Activated T-cell treated with anti-CD3 and anti-CD28 coated beads, Interleukin-2, amount 50 U/mL, for 4 hours (primary cell): ENCODE measurements at places on chromosomes 2 and 18.

DNA sequence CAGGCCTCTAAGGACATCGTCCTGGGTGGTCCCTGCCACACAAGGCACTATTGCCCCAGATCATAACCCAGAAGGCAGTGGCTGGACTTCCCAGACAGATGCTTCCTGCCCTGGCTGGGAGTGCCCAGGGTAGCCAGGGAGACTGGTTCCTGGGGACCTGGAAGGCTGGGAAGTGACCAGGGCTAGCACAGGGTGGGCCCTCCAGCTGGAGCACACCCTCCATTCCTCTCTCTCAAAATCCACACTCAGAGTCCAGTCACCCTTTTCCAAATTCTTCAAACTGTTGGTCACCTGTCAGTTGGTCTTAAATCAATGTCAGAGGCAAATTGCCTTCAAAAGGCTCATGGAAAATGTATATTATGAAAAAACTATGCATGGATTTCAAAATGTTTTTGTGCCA is 11.6 kb upstream of the TUBB6 start:
- no peak for DNase-seq

GRCh38 chr18:43680096-43680495 is 402.8 kb upstream of the SYT4 start:
- no peak for DNase-seq

DNA sequence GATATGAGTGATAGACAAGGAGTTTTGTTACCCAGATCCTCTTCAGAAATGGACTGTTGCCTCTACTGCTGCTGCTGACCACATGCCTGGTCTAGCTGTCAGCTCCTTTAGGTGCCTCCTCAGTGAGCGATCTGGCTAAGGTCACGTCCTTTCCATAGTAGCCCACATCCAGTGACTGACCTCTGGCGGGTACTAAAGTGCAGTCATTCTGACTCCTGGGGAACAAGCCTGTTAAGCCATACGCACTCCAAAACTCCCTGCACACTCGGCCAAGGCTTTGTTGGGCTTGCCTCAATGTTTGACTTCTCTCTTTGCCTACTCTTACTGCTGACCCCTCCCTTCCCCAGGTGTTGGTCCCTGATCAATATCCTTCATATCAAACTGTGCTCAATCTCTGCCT is 685.2 kb downstream of the IRS1 start:
- no peak for DNase-seq

GRCh38 chr2:28356095-28356911 is 36.4 kb upstream of the FOSL2 start:
- no peak for DNase-seq

- no peak for DNase-seq
Observed at GRCh38 chr2:179596018-179596417, 265.4 kb downstream of the ZNF385B start.

GRCh38 chr2:15031745-15032240 is 399.3 kb downstream of the LRATD1 start:
- no peak for DNase-seq

DNA sequence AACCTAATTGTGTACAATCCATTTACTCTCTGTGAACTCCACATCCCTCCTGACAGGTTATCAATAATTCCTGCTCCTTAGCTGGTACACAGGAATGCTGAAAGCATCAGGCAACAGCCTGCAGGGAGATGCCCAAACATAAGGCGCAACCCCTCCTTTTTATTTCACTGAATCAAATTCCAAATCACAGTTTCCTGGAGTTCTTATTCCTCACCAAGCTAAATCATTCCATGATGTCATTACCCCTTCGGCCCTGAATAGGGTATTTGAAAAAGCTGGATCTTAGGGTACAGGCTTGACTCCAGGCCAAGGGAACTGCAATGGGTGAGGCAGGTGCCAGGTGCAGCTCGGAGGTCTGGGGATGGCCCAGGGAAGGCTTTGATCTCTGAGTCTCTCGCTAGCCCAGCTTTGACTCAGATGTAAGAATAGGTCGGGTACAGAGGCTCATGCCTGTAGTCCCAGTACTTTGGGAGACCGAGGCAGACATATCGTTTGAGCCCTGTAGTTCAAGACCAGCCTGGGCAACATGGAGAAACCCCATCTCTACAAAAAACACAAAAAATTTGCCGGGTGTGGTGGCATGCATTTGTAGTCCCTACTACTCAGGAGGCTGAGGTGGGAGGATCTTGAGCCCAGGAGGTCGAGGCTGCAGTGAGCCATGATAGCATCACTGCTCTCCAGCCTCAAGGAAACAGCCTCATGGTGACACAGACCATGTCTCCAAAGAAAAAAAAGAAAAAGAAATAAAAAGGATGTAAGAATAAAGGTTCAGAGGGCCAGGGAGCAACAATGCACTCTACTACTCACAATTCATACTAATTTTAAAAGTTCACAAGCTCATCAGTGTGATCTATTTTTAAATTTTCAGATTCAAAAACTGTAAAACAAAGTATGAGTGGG is 6.8 kb downstream of the FHL2 start:
- DNase-seq = no peak

- DNase-seq = no peak
Observed at GRCh38 chr2:62036761-62037250, 131.3 kb downstream of the COMMD1 start.

DNA sequence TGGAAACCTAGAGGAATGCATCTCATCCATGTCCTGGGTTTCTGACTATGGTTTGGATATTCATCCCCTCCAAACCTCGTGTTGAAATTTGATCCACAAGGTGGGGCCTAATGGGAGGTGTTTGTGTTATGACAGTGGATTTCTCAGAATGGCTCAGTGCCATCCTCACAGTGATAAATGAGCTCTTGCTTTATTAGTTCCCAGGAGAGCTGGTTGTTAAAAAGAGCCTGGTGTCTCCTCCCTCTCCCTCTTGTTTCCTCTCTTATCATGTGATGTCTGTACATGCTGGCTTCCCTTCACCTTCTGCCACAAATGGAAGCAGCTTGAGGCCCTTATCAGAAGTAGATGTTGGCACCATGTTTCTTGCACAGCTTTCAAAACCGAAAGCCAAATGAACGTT is 424.3 kb downstream of the DCC start:
- DNase-seq = no peak

- no peak for DNase-seq
Observed at GRCh38 chr18:13112982-13113381, 105.6 kb upstream of the LDLRAD4 start.

GRCh38 chr2:140589273-140589672 is 1541.5 kb downstream of the LRP1B start:
- no peak for DNase-seq

DNA sequence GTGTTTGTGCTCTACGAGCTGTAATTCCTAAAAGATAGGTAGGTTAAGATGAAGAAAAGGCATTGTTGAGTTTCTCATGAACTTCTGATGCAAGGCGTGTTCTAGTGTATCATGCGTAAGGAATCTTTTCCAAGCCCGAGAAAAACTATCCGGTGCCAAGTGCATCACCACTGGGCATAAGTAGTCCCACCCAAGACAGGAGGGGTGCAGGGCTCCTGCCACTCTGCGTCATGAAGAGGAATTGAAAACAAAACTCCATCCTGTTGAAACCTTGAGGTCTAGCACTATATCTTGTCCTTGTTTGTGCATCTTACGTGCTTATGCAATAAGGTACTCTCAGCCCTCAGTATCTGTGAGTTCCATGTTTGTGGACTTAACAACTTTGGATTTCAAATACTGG is 45.7 kb downstream of the RAB31 start:
- no peak for DNase-seq

DNA sequence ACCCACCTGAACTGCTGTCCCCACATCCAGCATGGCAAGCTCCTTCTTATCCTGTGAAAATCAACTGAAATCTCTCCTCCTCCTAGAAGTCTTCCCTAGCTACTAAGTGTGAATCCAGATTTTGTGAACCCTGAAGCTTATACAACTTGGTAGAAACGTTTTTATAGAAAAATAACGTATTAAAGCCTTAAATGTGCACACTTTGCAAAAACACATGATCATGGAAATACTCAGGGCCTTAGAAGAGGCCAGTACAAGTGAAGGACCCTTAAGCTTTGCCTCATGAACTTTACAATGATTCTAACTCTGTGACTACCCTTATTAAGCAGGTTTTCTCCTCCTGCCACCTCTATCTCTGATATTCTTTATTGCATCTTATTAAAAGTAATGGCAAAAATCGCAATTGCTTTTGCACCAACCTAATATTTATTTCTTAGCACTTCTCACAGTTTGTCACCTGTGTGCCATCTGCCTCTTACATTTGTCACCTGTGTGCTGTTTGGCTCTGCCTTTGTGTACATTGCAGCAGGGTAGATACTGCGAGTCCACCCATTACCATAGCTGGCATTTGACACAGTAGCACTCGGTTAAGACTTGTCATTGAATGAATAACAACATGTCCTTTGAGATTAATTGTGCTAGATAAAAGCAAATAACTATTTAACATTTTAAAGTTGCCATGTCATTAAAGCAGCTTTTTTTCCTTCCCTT is 42.2 kb downstream of the FRZB start:
- DNase-seq = no peak

GRCh38 chr2:38713338-38713737 is 37.8 kb downstream of the SRSF7 start:
- DNase-seq = no peak

DNA sequence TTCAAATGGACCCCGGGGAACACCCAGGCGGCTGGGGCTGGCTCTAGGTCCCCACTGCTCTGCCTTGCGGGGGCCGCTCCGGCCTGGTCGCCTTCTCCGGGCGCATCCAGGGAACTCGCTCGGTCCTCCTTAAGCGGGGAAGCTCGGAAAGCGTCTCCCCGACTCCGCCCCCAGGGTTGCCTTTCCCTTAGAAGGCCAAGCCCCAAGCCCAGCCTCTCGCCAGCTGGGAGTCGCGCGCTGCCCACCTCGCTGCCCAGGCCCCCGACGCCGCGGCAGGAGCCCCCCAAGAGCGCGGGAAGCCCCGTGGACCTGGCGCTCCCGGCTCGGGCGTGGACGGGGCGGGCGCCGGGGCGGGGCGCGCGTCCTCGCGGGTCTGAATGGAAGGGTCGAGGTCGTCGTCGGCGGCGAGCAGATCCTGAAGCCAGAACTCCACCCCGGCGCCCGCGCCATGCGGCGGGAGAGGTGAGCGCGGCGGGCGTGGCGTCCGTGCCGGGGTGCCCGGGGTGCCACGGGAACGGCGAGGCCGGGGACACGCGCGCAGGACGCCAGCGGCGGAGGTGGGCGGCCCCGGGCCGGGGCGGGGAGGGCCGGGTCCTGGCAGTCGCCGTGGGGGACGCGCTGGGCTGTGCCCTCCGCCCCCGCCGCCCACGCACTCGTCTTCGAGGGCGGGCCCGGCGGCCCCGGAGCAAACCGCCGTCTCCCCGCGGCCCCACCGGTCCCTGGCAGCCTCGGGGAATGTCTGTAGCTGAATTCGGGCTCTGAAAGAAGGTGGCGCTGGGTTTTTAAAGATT is at the start of gene BOK:
TSS of gene BOK (plus strand) at position 214 of the 791 bp plus-strand sequence. CDS start 739 bp downstream, outside the sequence.
- no peak for DNase-seq

- DNase-seq = no peak
Observed at GRCh38 chr2:241112046-241112445, 10.0 kb upstream of the MTERF4 start.
